ENCODE measurements at places on chromosomes 2 and 18. TPM values are rescaled to one million over a fixed set of nuclear protein-coding genes. Genes with fewer than 3 reads are reported as not detected.

TEX44 gene
- not detected for polyA plus RNA-seq

PRLH gene
- polyA plus RNA-seq, result not detected

ESPNL gene
- polyA plus RNA-seq, result not detected

RAB12 gene
- polyA plus RNA-seq, result 0.32 TPM

DUSP19 gene
- 1.5 TPM for polyA plus RNA-seq

NXPH2 gene
- polyA plus RNA-seq, result not detected

LHCGR gene
- not detected for polyA plus RNA-seq

DYTN gene
- not detected for polyA plus RNA-seq

CPLX4 gene
- polyA plus RNA-seq, result not detected

LRP1B gene
- polyA plus RNA-seq, result not detected

SCN2A gene
- polyA plus RNA-seq, result not detected

DNA sequence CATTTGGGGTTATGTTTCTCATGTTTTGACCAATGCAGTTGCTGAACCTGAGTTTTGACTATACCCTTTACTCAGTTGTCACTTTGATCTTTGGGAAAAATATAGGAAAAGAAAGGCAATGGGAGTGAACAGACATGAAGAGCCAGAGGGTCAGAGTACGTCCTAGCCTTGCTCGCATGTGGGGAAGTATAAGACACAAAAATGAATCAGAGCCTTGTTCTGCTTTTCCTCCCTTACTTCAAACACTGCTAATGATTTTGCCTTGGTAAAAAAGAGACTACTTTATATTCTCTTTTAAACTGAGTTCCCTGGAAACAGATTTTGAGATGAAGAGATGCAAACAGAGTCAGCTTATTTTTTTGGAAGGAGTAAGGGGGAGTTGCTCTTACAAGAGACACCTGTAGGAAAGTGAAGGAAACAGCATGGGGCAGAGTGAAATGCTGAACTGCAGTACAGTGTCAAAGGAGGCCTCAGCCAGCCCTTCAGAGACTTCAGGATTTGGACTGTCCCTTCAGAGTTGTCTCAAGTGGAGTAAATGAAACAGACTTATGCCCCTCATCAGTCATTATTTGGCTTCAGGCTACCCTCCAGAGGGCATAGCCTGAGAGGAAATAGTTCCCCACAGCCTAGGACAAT is 11.1 kb upstream of the FAP start:
- no peak for DNase-seq

GRCh38 chr2:232460171-232460570 is 4.2 kb downstream of the ALPI start:
- DNase-seq, result no peak

- no peak for DNase-seq
These were observed 101.7 kb downstream of the KLHL29 start for GRCh38 chr2:23486684-23487075.

DNA sequence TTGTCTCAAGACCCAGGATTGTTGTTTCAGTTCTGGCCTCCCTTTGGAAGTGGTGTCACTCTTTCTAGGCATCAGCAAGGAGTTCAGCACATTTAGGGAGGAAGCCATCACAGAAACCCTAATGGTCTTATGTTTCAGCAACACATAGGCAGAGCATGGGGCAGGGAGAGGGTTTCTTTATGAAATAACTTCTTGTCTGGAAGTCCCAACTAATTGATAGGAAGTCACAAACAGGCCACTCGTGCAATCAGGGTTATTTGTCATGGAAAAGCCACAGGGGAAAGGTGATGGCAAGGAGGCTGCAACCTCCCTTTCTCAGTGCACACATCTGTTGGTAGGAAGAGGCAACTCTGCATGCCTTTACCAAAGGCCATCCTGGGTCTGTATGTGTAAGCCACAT is 103.0 kb downstream of the BCL11A start:
- DNase-seq, result no peak

DNA sequence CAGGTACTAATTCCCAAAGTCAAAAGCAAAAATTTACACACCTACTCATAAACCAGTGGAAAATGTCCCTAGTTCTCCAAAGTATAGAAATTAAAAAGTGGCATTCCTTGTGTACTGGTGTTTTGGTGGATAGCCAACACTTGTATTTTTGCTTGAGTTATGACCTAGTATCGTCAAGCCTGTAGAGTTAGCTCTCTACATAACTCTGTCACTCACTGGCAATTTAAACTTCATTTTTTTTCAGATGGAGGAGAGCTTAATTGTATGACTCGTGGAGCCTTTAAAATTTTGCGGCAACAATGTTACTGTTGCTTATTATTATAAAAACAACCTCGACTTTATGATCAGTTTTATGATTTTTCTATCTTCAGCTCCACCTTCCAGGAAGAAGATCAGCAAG is 58.7 kb downstream of the ITGB6 start:
- no peak for DNase-seq

DNA sequence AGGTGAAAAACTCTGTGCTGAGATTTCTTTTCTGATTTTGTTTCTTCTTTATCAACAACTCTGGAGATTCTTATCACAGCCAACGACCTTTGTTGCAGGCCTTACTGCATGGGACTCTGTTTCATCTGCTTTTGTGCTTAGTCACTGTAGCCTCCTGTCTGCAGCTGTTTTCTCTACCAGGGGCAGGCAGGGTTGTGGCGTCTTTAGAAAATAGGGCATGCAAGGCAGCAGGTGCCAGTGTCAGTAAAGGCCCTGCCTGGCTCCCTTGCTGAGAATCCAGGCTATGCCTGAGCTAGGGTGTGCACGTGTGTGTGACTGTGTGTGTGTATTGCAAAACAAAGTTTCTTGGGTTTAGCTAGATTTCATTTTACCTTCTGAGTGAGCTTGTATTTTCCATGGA is 14.6 kb upstream of the SLC9A2 start:
- no peak for DNase-seq

GRCh38 chr2:209368406-209368805 is 55.4 kb upstream of the MAP2 start:
- DNase-seq, result no peak

- DNase-seq, result no peak
These were observed 114.1 kb downstream of the GBX2 start for GRCh38 chr2:236054125-236054524.

GRCh38 chr2:159265171-159265576 is 21.3 kb downstream of the WDSUB1 start:
- no peak for DNase-seq

DNA sequence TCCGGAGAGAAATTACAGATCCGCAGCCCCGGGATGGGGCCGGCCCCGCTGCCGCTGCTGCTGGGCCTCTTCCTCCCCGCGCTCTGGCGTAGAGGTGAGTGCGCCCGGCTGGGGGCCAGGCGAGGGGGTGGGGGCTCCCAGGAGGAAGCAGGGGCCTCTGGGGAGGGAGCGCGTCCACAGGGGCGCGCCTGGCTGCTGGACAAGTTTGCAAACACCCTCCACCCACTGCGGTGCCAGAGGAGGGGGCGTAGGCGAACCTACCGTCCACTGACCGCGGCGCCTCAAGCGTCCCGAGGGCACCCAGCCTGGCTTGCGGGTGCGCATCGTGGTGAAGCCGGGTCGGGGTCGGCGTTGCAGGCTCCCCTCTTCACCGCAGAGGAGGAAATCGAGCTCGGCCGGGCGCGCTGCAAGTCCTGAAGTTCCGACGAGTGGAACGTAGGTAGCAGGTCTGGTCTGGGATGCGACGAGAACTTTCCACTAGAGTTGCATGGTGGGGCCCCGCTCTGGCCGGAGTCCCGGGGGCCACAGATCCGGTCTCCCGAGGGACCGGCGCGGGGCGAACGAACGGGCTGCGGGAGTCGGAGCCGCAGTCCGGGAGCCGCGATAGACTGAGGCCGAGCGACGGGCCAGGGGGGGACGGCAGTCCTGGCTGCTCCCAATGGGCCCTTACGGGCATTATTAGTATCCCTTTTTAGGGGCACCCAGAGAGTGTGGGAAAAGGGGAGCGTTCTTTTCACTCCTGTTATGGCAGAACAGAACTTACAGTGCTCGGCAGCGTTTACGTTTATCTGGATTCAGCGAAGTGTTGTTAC is 502 bp downstream of the MERTK start:
- DNase-seq, result peak; percentile 16

GRCh38 chr2:38217401-38218188 is 141.6 kb upstream of the CYP1B1 start:
- no peak for DNase-seq

GRCh38 chr2:86337244-86337835 is at the start of gene REEP1:
TSS of gene REEP1 (minus strand) at chr2:86337626. CDS start at chr2:86337510, 116 bp downstream.
- no peak for DNase-seq

- DNase-seq, result no peak
These were observed 27.0 kb downstream of the SLC14A2 start for GRCh38 chr18:45642238-45642637.

DNA sequence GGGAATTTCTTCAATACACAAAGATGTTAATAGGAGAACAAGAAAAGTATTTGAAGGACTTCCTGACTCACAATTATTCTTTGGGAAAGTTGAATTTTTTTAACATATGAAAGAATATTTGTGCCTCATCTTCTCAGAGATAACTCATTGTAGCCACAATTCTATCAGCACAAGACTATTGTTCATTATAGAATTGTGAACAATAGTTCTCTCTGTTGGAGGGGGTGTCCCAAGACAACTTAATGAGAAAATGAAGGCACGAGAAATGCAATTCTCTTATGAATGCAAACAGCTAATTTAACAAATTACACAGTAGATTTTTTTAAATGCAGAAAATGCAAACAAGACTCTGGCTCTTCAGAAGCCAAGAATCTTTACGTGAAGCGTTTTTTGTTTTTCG is 157.0 kb downstream of the BARD1 start:
- DNase-seq, result no peak

DNA sequence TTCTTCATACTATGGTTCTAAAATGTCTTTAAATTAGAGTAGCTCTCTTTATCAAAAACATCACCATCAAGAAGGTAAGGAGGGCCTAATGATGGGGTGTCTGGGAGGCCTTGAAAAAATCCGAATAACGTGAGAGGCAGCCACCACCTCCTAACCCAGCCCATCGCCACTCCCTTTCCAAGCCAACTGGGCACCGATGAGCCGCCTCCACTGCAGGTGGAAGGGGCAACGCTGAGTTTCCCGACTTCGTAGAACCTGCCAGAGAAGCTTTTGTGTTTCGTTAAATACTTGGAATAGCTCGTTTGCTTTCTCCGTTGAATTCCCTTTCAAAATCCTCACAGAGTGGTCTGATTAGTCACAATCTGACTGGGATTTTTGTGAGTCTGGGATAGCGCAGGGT is 22.0 kb upstream of the RPL31 start:
- no peak for DNase-seq

- peak; percentile 10 for DNase-seq
These were observed 1.0 kb upstream of the PPP1CB start for GRCh38 chr2:28750316-28751251.

GRCh38 chr2:105744091-105744908 is 412 bp upstream of the NCK2 start:
- peak; percentile 71 for DNase-seq

DNA sequence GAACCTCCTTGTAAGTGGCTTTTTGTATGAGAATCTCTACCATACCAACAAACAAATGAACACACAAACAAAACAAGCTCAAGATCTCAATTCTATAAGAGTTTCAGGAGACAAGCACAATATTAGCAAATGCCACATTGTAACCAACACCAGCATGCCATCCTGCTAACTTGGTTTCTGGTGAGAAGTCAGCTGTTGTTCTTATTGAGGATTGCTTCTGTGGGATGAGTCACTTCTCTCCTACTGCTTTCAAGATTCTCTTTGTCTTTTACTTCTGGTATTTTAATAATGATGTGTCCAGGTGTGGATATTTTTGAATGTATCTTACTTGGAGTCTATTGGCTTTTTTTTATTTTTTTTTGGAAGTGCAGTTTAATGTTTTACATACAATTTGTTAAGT is 131.7 kb downstream of the BCL2L11 start:
- DNase-seq, result no peak

- no peak for DNase-seq
These were observed 40.3 kb upstream of the SCG2 start for GRCh38 chr2:223642506-223642905.

DNA sequence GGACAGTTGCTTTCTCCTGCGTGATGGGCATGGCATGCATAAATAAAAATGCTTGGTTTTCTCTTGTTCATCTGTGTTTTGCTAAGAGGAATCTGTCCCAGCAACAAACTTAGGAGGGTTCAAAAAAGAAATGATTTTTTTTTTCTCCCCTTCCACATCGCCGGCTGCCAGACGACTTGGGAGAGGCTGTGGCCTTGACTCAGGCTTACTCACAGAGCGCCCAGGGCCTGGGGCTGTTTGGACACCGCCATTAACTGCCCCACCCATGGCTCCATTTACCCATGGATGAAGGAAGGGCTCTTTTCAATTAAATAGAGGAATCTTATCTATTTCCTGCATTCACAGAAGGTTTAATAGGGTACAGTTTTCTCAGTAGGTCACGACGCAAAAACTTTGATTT is 22.3 kb upstream of the SERPINB5 start:
- DNase-seq, result no peak

GRCh38 chr18:22667616-22668422 is 250.1 kb upstream of the CTAGE1 start:
- no peak for DNase-seq

DNA sequence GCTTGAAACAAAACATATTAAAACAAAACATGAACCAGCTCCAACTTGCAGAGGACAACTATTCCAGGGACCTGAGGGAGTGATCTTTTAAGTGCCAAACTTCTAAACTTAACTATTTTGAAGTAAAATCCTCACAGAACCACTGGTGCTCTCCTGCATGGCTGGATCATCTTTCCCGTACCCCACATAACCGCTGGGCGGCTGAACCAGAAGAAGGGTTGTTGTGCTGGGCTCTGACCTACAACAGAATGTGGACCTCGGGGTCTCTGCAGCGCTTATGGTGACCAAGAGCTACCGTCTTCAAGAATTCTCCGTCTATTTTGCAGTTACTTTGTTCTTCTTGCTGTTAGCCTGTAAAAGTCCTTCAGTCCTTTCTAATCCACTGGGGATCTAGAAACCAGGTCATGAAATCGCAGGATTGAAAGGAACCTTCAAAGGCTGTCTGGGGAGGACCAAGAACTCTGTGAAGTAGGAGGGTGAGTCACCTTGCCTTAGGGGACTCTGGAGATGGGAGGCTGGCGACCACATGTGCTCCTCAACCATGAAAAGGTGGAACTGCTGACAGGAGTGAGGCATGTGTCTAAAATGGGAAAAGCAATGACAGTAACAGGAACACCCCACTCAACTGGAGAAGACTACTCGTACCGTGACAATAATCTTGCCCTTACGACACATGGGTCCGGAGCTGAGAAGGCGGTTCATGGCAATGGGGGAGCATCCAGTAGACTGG is 46.6 kb downstream of the HDLBP start:
- no peak for DNase-seq

- DNase-seq, result no peak
These were observed 3.4 kb upstream of the CXCR4 start for GRCh38 chr2:136121204-136121910.

GRCh38 chr2:186426153-186427016 is 59.7 kb upstream of the ZC3H15 start:
- peak; percentile 44 for DNase-seq
